ENCODE measurements at places on chromosomes 5 and 9.

DNA sequence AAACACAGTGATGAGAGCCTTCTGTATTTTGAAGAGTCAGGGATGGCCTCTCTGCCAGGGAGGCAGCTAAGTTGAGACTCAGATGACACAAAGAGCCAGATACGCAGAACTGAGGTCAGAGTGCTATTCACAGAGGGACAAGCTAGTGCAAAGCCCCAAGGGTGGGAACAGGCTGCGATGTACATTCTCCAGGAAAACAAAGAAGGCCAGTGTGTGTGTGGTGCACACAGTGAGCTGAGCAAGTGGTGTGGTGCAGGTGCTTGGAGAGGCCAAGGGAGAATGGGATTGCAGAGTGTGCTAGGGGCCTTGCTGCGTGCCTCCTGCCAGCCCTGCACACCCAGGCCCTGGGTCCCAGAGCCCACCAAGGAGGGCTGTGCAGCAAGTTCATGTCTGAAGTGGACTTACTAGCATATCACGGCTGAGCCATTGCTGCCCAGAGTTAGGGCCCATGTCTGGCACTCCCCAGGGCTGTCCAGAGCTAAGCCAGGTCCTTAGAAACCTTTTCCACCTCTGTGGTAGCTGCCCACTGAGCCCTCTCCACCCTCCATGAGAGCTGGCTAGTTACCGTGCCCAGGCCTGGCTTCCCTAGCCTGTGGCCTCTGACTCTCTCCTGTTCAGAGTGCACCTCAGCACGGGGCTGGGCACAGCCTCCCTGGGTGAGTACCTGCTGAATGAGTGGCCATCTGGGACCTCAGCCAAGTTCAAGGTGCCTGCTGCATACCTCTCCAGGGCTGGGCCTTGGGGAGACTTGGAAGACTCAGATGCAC, 9.3 kb downstream of the SLC25A48 start:
- H3K36me3 ChIP-seq = no peaks in the 10 kb centered on the region
- no peak overlapping the region for H3K4me3 ChIP-seq
- no peak for DNase-seq
- H3K27ac ChIP-seq = peak overlapping the region; percentile 68
- H3K27me3 ChIP-seq = peaks cover 23% of the 10 kb centered on the region

DNA sequence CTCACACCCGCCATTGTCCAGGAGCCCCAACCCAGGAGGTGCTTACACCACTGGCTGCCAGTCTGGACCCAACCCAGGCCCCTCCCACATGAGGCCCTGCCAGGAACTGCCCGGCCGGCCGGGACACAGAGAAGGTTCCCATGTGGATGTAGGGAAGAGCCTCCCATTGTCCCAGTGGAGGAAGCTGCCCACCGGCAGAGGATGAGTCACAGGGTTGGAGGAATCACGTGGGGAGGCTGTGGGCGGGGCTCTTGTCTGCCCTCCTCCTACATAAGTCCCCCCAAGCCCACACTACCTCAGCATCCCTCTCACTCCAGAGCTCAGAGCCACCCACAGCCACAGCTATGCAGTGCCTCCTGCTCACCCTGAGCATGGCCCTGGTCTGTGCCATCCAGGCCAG, 26.1 kb downstream of the PAEP start:
- no peak for DNase-seq
- no peak overlapping the region for H3K4me3 ChIP-seq
- H3K27ac ChIP-seq = no peak overlapping the region
- peaks cover 4% of the 10 kb centered on the region for H3K27me3 ChIP-seq

- H3K4me3 ChIP-seq = no peak overlapping the region
- H3K36me3 ChIP-seq = peaks cover 6% of the 10 kb centered on the region
- H3K27ac ChIP-seq = no peak overlapping the region
- H3K27me3 ChIP-seq = no peaks in the 10 kb centered on the region
- DNase-seq = no peak
- no peaks in the 10 kb centered on the region for H3K4me1 ChIP-seq
Observed at GRCh38 chr9:126965541-126966428, 51.2 kb downstream of the RALGPS1 start.

GRCh38 chr5:38766151-38766550, 79.7 kb upstream of the OSMR start:
- no peak overlapping the region for H3K27ac ChIP-seq
- no peaks in the 10 kb centered on the region for H3K27me3 ChIP-seq
- H3K4me3 ChIP-seq = no peak overlapping the region
- no peak for DNase-seq
- H3K4me1 ChIP-seq = no peaks in the 10 kb centered on the region
- H3K36me3 ChIP-seq = peaks cover 3% of the 10 kb centered on the region

DNA sequence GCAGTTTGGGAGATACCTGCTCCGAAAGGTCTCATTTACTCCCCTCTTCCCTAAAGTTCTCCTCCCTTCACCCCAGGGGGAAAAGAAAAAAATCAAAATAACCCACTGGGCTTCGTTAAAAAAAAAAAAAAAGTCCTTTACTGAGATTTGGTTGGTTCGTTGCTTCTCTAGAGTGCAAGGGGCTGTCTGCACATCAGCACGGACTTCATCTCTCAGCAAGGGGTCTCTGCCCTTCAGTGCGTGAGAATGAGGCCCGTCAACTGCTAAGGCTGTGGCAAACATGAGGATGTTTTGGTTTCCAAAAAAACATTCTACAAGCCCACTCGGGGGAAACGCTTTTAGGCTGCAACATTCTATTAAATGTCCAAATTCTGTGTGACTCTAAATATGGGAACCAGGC, 10.0 kb downstream of the BARHL1 start:
- H3K27ac ChIP-seq = no peak overlapping the region
- H3K4me3 ChIP-seq = no peak overlapping the region
- no peak for DNase-seq
- no peaks in the 10 kb centered on the region for H3K4me1 ChIP-seq
- H3K27me3 ChIP-seq = peaks cover 54% of the 10 kb centered on the region
- peaks cover 18% of the 10 kb centered on the region for H3K36me3 ChIP-seq

GRCh38 chr9:105535920-105536668, 21.8 kb upstream of the FKTN start:
- H3K4me3 ChIP-seq = no peak overlapping the region
- peaks cover 7% of the 10 kb centered on the region for H3K4me1 ChIP-seq
- no peak for DNase-seq

GRCh38 chr9:99411068-99411467, 189.0 kb downstream of the SEC61B start:
- H3K4me1 ChIP-seq = no peaks in the 10 kb centered on the region
- H3K27ac ChIP-seq = no peak overlapping the region
- no peak overlapping the region for H3K4me3 ChIP-seq
- no peaks in the 10 kb centered on the region for H3K36me3 ChIP-seq

- H3K4me3 ChIP-seq = no peak overlapping the region
- H3K36me3 ChIP-seq = no peaks in the 10 kb centered on the region
- H3K27ac ChIP-seq = no peak overlapping the region
- H3K27me3 ChIP-seq = peaks cover 6% of the 10 kb centered on the region
Observed at GRCh38 chr5:155017610-155018009, 4.1 kb downstream of the KIF4B start.

DNA sequence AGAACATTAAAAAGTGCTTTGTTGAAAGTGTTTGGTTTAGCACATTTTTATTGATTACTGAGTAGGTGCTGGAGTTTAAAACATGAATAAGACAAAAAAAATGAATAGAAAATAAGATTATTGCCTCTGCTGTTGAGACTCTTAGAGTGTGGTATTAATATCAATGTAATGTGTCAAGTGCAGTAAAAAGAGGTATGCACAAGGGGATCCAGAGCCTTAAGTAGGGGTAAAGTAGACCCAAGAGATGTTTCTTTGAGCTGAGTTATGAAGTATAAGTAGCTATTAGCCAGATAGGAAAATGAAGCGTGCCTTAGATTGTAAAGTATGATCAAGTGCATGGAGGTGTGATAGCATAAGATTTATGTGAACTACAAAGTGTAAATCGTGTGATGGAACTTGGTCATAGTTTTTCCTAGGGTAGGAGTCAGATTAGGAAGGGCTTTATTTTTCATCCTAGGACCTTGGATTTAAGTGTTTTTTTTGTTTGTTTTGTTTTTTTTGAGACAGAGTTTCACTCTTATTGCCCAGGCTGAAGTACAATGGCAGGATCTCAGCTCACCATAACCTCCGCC, 45.2 kb downstream of the NSD1 start:
- DNase-seq = no peak
- no peaks in the 10 kb centered on the region for H3K27me3 ChIP-seq
- peak overlapping the region; percentile 1 for H3K27ac ChIP-seq
- H3K4me3 ChIP-seq = no peak overlapping the region

- no peak for DNase-seq
- H3K4me3 ChIP-seq = no peak overlapping the region
- H3K27me3 ChIP-seq = no peaks in the 10 kb centered on the region
Observed at GRCh38 chr5:101418713-101419118, 515.6 kb upstream of the ST8SIA4 start.

DNA sequence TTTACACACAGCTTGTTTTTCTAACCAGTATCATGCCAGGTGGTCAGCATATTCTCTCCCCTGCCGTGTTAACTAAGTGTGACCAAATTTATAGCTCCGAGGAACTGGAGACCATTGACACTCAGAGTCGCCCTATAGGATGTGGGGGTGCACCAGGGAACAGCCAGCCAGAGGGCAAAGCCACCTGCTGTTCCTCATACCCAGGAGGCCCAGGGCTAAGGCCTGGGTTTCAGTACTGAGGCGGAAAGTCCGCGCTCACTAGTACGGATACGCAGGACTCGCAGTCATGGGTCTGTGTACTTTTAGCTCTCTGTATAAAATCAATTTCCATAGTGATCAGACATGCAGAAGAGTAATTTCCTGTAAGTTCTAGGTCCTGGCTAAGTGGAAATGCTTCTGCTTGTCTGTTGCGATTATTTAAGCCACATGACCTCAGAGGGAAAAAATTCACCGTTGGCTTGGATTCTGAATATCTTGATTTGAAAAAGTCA, 247.0 kb downstream of the AOPEP start:
- H3K4me1 ChIP-seq = peaks cover 24% of the 10 kb centered on the region
- no peak overlapping the region for H3K4me3 ChIP-seq
- H3K27ac ChIP-seq = no peak overlapping the region
- DNase-seq = no peak

All from progenitor cell of endocrine pancreas (in vitro differentiated cells).